ENCODE measurements at places on chromosomes 4 and X.

DNA sequence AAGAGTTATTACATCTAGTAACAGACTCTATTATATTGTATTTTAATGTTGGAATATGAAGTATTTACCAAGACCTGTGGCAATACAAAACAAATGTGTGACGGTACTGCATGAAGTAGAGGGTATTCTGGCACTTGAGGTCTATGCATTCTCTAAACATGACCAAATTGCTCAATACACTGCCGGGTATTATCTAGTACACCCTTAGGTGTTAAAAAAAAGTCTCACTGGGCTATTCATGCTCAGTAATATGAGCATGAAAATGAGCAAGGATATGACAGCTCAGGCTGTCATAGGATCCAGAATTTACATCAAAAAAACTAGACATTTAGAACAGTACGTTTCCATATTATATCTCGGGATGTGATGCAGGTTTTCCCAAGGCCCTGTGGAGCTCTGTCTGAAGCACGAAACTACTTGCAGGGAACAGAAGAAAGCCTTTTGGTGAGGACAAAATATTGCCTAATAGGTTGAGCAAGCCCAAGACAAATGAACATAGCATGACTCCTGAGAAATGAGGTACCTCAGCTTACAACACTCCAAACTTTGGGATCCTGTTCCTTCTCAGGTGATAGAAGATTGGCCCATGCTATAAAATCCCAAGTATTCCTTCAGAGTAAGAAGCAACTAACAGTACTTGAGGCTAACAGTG is 74.1 kb upstream of the MAOA start:
- DNase-seq = no peak

DNA sequence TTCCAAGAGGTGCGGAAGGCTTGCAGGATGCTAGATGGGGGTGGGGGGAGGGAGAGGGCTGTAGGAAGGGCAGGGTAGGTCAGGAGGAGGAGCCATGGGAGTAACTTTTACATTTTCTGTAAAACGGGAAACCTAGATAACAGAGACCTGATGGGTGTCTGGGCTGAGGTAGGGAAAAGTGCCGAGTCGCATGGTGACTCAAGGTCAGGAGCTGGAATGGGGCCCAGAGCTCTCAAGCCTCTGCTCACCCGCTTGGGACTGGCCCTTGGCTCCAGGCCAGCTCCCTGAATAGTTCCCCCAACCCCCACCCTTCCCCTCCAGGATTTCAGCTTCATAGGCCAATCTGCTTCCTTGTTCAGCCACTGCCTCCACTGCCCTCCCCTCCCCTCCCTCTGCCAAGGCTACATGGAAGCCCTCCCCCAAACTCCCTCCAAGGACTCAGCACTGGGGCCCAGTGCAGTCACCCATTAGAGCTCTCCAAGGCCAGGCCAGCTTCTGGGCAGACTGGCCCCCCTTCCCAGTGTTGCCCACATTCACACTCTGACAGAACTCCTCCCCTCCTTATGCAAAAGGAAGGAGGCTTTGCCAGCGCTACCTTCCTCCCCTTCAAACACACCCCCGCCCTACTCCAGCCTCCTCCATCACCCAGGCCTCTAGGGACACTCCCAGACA is 43.6 kb downstream of the TSC22D3 start:
- DNase-seq = no peak

DNA sequence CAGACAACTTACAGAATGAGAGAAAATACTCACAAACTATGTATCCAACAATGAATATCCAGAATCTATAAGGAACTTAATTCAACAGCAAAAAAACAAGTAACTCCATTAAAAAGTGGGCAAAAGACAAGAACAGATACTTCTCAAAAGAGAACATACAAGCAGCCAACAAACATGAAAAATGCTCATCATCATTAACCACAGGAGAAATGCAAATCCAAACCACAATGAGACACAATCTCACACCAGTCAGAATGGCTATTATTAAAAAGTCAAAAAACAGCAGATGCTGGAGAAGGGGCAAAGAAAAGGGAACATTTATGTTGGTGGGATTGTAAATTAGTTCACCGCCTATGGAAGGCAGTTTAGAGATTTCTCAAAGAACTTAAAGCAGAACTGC is 150.3 kb downstream of the FGF16 start:
- no peak for DNase-seq

- DNase-seq = no peak
These were observed 330.3 kb upstream of the EPHA5 start for GRCh38 chr4:66000510-66001117.

DNA sequence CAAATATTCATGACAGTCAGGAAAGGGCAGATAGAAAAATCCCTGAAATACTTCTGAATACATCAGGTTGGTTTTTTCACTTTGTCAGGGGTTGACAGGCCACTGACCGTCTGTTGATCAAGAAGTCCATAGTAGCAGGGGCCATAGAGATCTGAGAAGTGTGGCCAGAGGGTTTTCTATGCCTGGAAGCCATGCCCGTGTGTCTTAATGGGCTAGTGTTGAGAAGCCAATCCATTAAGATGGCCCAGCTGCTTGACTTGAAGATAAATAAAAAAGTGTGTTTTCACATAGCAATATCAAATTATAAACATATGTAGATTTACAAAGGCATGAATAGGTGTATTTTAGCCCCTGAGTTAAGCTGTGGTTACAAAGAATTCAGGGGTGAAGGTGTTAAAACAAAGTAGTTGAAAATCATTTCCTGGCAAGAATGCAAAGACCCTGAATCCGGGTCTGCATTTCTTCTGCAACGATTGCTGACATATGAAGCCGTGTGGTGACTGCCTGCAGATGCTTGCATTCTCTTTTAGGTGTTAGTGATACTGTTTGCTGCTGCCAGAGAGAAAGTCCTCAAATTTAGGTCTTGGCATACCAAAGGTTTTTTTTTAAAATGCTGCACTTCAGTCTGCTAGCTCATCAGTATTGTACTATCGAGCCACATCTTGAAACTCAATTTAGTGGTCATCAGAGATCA is 9.3 kb upstream of the LIMCH1 start:
- no peak for DNase-seq
